Fibroblast of lung (primary cell): ENCODE measurements at places on chromosomes 6 and 20.

DNA sequence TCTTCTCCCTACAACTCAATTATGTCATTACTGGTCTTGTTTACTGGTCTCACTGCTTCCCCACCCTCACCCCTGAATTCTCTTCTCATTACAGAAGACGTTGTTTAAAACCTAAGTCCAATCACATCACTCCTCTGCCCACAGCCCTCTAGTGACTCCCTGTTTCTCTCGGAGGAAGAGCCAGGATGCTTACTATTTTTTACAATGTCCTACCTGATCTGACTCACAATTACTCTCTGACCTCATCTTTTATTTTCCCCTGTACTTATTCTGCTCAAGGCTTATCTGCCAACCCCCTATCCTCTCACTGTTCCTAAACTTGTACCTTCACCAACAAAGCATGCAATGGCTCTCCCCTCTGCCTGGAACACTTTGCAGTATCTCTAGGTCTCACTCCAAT, 400.4 kb upstream of the PTCHD4 start:
- no peaks in the 10 kb centered on the region for H3K4me1 ChIP-seq
- no peaks in the 10 kb centered on the region for H3K27me3 ChIP-seq
- no peak for DNase-seq
- H3K4me3 ChIP-seq = no peak overlapping the region
- no peaks in the 10 kb centered on the region for H3K36me3 ChIP-seq

DNA sequence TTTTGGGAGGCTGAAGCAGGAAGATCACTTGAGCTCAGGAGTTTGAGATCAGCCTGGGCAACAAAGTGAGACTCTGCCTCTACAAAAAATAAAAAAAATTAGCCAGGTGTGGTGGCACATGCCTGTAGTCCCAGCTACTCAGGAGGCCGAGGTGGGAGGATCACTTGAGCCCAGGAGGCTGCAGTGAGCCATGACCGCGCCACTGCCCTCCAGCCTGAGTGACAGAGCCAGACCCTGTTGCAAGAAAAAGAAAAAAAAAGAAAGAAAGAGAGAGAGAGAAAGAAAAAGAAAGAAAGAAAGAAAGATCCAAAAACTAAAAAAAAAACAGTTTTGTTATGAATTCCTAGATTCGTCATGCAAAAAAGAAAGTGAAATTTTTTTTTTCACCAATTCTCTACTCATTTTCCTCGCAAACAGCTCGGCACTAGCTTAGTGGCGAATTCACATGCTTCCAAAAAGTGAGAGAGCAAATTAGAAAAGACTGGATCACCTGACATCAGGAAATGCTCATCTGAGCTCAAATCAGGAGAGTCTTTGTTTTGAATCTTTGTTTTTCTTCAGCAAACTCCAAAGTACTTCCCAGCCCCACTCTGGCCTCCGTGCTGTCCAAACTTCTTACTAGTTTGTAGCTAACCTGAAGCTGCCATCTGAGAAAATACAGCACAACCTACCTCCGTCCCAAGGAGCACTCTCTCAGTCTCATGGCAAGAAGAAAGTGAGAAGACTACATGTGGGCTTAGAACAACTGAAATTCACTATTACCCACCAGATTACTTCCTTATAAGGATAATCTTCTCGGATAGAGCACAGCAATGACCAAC, 27.0 kb downstream of the IPCEF1 start:
- H3K4me1 ChIP-seq = no peaks in the 10 kb centered on the region
- H3K27ac ChIP-seq = no peak overlapping the region
- H3K27me3 ChIP-seq = no peaks in the 10 kb centered on the region
- H3K36me3 ChIP-seq = no peaks in the 10 kb centered on the region
- DNase-seq = no peak

- no peak for DNase-seq
- H3K27me3 ChIP-seq = no peaks in the 10 kb centered on the region
- H3K36me3 ChIP-seq = no peaks in the 10 kb centered on the region
- no peak overlapping the region for H3K4me3 ChIP-seq
- no peaks in the 10 kb centered on the region for H3K4me1 ChIP-seq
These were observed 102.9 kb downstream of the RALGAPA2 start for GRCh38 chr20:20609522-20609921.

DNA sequence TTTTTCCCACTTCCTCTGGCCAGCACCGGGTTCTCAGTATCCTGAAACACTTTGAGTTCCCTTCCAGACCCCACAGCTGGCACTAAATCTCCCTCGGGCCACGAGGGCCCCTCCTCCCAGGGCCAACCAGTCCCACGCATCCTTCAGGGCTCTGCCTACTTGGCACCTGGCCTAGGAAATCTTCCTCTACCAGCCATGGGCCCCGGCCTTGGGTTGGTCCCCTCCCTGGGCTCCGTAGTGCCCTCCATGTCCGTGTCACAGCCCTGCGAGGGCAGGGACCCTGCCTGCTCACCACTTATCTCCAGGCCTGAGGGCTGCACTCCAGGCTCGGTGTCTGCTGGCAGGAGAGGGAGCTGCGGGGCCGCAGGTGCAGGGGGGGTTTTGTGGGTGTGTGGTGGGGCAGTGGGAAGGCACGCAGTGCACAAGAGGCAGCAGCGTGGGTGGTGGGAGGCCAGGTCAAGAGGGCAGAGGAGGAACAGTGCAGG, 48.8 kb upstream of the CDH22 start:
- H3K4me3 ChIP-seq = no peak overlapping the region
- H3K4me1 ChIP-seq = no peaks in the 10 kb centered on the region
- H3K36me3 ChIP-seq = peaks cover 3% of the 10 kb centered on the region
- DNase-seq = no peak
